ENCODE measurements at places on chromosomes 5 and 9. TPM values are rescaled to one million over a fixed set of nuclear protein-coding genes. Genes with fewer than 3 reads are reported as not detected.

- DNase-seq: no peak
Measured at GRCh38 chr5:168159425-168159824, 132.0 kb upstream of the WWC1 start.

GRCh38 chr9:89011683-89012082 is 20.4 kb downstream of the S1PR3 start:
- DNase-seq: no peak

DNA sequence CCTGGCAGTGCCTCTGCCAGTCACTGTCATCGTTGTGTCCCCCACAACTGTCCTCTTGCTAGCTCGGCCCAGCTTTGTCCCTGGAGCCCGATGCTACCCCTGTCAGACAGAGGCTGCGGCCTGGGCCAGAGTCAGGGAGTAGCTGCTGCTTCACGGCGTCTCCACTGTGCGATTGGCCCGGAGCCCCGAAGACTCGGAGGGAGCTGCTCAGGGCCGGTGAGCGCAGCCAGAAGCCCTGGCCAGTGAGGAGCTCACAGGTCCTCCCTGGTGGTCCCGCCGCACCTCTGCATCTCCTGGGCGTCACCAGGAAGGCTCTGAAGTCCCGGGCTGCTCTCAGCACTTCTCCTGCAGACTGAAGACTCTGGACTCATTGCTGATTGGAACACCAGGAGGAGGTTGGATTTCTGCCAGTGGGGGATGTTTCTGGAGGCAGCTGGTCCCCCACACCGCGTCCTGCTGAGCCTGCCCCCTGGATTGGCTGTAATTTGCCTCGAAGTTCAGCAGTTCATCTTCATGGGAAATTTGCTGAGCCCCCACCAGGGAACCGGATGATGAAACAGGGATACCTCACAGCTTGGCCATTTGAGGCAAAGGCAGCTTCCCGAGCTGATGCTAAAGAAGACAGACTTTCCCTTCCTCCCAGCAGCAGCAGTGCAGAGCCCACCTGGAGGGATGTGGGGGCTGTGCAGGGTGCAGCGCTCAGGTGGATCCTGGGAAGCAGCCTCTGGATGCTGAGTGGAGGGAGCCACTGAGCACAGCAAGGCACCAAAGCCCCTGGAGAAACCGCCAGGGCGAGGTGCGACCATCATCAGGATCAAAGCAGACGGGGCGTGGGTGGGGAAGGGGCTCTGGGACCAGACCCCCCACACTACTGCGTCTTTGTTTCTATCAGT is 45.6 kb downstream of the USP20 start:
- no peak for DNase-seq

GRCh38 chr9:23651051-23651450 is 175.0 kb downstream of the ELAVL2 start:
- no peak for DNase-seq

DNA sequence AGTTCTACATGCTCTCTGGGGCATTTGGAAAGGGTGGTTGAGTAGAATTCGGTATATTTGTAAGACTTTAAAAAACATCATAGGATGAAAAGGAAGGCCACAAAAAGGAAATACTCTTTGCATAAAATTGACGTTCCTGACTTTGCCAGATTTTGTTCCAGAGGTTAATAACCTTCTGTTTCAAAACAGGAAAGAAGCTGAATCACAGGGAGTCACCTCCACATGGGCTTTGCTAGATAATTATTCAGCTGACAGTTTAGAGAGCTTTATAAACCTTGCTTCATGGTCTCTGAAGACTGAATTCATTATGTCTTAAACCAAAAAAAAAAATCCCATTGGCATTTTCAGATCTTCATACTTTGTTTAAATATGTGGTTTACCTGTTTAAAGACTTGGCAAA is 203.7 kb downstream of the SEMA6A start:
- DNase-seq: no peak

DNA sequence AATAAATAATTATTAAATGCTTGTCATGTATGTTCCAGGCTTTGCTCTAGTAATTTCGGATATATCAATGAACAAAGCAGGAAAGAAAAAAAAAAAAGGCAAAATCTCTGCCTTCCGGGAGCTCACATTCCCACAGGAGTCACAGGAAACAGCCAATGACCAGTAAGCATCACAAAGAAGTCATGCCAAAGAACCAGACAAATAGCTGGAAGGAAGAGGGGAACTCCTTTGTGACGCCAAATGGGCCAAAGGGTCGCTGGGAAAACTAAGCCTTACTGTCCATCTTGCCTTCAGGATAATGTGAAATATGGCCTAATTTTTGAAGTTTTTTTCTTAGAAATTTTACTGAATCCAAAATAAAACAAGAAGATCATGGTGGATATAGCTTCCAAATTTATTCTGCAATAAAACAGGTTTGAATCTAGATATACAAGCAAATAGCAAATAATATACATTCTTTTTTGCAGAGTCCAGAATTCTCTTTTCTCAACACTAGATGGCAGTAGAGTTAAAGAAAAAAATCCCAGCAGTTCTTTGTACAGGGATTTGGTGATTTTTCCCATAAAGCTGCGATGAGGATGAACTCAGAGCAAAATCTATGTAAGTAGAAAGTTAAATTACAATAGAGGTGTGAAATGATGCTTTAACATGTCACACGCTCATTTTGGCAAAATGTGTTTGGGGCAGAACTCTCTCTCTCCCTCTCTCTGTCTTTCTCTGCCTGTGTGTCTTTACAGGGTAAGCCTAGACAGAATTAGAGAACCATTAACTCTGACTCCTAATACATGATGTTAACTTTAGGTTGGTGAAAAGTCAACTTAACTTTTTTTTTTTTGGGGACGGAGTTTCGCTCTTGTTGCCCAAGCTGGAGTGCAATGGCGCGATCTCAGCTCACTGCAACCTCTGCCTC is 60.0 kb upstream of the TUT7 start:
- no peak for DNase-seq

DNA sequence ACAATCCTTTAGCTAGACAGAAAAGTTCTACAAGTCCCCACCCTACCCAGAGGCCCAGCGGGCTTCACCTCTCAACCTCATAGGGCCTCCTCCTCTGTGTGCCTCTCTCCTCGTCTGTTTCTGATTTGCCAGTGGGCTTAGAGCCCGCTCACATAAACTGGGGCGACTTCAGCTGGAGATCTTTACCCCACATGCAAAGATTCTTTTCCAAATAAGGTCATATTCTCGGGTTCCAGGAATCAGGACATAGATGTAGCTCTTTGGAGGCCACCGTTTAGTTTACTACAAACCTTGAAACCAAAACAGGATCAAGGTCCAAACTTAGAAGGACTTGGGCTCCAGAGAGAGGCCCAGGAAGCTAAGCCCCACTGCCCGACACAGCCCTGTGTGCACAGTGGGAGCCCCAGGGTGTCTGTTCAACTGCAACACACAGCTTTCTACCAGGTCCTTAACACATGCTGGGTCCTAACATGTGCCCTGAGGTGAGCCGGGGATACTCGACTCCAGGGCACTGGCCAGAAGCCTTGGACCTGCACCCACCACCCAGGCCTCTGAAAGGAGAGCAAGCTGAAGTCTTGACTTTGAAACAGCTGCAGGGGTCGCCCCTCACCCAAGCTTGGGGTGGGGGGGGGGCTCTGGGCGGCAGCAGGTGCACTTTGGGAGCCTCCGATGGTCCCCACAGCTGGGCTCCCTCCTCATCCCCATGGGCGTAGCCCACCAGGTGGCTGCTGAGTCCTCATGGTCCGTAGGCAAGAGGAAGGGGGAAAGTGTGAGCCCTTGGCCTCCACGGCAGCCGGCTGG is 26.8 kb upstream of the SLC12A7 start:
- no peak for DNase-seq

- DNase-seq: no peak
Measured at GRCh38 chr9:21565155-21565554, 83.0 kb upstream of the IFNE start.

DNA sequence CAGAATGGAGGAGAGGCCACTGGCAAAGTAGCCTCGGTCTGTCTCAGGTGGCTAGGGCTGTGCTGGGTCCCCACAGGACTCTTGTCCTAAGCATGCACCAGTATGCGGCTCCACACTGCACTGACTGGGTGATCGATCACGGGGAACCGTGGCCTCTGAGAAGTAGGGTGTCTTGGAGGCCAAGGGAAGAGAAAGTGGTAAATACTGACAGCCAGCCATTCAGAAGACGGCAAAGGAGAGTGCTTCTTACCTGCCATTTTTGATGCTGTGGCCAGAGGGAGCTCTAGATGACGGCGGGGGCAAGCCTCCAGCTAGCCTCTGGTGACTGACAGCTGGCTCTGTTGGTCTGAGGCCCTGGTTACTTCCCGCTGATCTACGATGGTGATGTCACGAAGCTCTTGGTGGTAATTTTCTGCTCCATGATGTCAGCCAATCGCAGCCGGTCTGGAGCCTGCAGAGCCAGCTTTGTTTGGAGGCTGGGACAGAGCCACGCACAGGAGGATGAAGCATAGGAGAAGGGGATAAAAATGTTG is 40.4 kb upstream of the GADD45G start:
- peak; percentile 51 for DNase-seq

DNA sequence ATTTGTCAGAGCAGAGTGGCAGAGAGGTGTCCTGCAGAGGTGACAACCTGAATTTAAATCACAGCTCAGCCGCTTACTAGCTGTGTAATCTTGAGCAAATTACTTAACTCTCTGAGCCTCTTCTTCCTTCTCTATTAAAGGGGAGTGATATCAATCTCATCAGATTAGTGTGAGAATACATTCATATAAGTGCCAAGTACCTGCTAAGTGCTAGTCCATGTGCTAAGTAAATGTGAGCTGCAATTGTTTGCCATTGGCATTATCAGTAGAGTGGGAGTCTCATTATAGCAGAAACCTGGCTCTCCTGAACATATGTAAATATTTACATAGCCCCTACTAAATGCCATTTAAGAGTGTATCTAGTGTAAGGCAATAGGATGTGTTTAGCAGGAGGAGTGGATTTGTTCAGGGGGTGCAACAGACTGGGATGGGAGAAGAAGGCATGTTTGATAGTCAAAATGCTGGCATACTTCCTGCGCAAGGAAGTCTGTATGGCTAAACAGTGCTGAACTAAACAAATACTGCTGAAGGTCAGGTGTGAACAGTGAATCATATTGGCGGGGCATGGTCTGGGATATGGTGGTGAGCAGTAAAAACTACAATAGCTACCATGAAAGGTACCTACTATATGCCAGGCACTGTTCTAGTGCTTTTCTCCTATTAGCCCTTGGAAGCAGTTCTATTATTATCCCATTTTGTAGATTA is 74.5 kb downstream of the F2RL2 start:
- no peak for DNase-seq

DNA sequence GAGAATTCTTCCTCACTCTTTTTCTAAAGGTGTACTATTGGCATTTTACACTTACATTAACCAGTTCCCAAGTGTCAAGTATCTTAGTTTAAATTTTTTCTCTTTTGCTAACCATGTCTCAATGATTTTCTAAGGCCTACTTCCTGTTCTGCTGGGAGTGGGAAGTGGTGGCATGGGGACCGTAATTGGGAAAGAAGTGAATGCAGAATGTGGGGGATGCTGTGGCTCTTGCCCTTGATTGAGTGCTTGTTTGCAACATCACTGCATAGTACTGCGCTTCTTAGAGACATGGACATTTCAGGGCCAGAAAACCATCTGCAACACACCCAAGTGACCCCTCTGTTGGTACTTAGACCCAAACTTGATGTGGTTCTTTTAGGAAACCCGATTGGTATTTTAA is 32.8 kb downstream of the MRRF start:
- DNase-seq: no peak

- no peak for DNase-seq
Measured at GRCh38 chr5:103526164-103526915, 36.2 kb downstream of the NUDT12 start.

DNA sequence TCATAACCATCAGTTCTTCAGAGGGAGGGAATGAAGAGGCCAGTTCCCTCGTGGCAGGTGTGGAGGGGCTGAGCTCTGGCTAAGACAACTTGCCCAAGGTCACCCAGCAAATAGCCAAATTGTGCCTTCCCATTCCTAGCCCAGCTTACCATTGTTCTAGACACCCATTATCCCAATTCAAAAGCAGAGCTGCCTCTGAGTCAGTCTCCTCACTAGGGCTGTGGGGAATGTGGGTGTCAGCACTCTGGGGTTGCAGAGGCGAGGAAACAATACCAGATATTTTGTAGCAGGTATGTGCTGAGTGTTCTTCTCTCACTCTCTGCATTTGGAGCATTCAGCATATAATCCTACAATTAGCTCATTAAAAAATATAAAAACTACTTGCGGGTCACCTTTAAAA is 270.8 kb downstream of the PSAT1 start:
- DNase-seq: no peak

DNA sequence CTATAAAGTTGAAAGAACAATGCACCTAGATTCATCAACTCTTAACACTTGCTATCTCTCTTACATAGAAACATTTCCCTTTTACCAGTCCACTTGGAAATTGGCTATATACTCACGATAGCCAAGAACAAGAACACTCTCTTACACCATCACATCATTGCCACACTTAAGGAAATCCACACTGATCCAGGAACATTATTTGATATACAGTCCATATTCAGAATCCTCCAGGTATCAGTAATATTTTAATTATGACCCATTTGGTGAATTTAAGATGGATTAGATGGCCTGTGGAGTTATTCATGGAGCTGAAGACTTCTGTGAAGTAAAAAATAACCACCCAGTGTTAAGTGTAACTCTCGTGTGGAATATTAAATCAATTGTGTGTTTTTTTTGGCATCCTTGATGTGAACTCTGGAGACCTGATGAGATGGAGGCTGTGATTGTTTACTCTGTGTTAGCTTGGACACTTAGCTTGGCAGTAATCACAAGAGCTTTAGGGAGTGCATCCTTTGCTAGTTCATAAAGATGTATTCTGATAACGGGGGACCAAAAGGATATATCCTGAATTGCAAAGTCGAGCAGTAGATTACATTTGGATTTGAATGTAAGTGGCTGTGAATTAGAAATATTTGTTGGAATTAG is 52.0 kb upstream of the ABL1 start:
- no peak for DNase-seq

DNA sequence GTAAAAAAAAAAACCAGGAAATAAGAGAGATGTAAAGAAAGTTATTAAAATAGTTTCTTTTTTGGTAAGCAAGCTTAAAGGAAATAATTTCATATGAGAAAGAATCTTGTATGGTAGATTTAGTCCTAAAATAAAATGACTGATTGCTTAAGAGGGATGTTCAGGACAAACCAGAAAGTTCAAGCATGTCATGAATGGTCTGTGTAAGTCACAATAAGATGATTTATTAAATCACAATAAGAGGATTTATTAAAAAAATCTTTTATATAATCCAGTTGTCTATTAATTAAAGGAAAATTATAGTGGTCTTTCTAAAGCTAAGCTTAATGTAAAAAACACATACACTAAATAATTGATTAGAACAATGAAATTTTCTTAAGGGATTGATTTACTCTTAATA is 91.8 kb upstream of the OR13F1 start:
- DNase-seq: no peak

Gene OR4F3
- not detected for total RNA-seq

Gene GPX8
- 20.5 TPM for total RNA-seq

Gene IL5
- total RNA-seq: not detected

Gene SPATA31E1
- total RNA-seq: not detected

Gene BAAT
- not detected for total RNA-seq

Gene ADGRV1
- 0.16 TPM for total RNA-seq

Gene PCDHGB5
- total RNA-seq: 5.9 TPM

Gene SCGB3A2
- not detected for total RNA-seq

Gene DOCK8
- total RNA-seq: 31.0 TPM

Gene MARCOL
- total RNA-seq: not detected

Gene CNTNAP3
- total RNA-seq: 7.9 TPM

Gene TCF7
- 3.9 TPM for total RNA-seq

Gene RLN1
- total RNA-seq: not detected

Gene EIF4EBP3
- 22.5 TPM for total RNA-seq

Gene PCDHA7
- 0.22 TPM for total RNA-seq

Gene QRFP
- not detected for total RNA-seq

Gene WDR55
- 23.4 TPM for total RNA-seq
